ENCODE measurements at places on chromosomes 1 and 21.
A peak's percentile ranks its signal among the peaks of the same experiment; 100 is the strongest.

DNA sequence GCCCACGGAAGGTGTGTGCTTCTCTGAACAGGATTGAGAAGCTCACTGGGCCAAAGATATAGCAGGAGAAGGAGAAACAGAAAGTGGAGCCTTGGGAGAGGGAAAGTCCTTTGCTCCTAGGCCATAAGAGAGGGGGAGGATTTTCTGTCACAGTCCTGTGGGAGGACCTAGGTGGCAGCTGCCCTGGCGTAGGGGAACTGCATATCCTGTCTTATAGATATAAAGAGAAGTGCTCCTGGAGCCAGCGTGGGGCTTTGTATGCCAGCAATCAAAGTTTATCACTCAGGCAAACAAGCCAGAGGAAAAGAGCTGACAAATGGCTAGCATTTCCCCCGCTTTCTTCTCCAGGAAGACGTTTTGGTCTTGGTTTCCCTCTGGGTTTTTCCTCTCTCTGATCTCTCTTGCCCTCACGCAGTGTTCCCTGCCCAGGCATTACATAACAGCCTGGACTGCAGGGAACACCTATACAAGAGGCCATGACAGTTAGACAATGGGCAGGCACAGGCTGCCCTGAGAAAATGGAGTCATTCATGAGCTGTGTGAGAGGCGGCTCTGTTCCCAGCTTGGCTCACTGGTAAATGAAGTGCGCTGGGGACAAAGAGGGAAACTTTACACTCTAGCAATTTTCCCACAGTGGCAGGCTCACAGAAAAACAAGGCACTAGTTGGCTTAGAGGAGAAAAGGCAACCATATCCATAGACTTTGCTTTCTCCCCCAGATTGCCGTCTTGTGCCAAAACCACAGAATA is 52.5 kb upstream of the ZNF648 start:
- no peak for DNase-seq

DNA sequence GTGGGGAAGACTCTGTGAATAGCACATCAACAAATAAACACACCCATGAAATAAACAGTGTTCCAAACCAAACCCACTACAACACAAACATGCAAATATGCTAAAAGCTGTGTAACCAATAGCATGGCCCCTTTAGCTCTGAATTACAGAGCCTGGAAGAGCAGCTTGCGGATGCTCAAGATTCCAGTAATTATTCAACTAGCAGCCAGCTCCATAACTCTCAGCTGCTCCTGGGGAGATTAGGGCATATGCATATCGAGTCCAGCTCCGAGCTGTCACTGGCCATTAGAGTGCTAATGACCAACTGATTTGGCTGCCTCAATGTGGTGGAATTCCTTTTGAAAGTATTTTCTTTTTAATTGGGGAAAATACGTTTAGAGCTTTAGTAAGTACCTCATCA is 207.1 kb downstream of the HHAT start:
- DNase-seq: no peak

- no peak for DNase-seq
Measured at GRCh38 chr21:41362605-41363369, 960 bp downstream of the MX2 start.

- DNase-seq: no peak
Measured at GRCh38 chr1:231639819-231640218, 13.2 kb downstream of the DISC1 start.

- DNase-seq: peak; percentile 100
Measured at GRCh38 chr1:70509996-70510876, 99.2 kb downstream of the CTH start.

GRCh38 chr1:116733476-116734365 is 20.5 kb upstream of the CD2 start:
- no peak for DNase-seq

GRCh38 chr1:90781534-90781933 is 64.4 kb upstream of the BARHL2 start:
- DNase-seq: no peak

DNA sequence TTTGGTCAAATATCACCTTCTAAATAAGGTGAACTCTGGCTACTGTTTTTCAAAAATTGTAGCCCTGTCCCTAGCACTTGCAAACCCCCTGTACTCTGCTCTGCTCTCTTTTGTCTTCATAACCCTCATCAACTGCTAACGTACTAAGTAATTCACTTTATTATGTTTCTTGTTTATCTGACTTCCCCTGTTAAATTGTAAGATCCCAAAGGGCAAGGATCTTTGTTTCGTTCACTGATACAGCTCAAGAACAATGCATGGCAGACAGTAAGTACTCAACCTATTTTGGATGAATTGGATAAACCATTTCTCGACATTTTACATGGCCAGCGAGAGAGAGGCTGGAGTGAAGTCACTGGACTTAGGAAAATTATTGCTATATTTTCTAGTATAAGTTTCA is 46.9 kb downstream of the ATP5PF start:
- no peak for DNase-seq

- DNase-seq: peak; percentile 85
Measured at GRCh38 chr1:183223467-183223866, 37.4 kb downstream of the LAMC2 start.

- DNase-seq: no peak
Measured at GRCh38 chr1:227901906-227902640, 45.7 kb downstream of the WNT9A start.

GRCh38 chr21:25942135-25942534 is 207.4 kb downstream of the GABPA start:
- no peak for DNase-seq

- no peak for DNase-seq
Measured at GRCh38 chr1:173753830-173754229, 39.0 kb downstream of the KLHL20 start.

- DNase-seq: no peak
Measured at GRCh38 chr1:196607981-196608380, 259 bp downstream of the KCNT2 start.

GRCh38 chr1:28341591-28341990 is 12.8 kb downstream of the MED18 start:
- peak; percentile 66 for DNase-seq

DNA sequence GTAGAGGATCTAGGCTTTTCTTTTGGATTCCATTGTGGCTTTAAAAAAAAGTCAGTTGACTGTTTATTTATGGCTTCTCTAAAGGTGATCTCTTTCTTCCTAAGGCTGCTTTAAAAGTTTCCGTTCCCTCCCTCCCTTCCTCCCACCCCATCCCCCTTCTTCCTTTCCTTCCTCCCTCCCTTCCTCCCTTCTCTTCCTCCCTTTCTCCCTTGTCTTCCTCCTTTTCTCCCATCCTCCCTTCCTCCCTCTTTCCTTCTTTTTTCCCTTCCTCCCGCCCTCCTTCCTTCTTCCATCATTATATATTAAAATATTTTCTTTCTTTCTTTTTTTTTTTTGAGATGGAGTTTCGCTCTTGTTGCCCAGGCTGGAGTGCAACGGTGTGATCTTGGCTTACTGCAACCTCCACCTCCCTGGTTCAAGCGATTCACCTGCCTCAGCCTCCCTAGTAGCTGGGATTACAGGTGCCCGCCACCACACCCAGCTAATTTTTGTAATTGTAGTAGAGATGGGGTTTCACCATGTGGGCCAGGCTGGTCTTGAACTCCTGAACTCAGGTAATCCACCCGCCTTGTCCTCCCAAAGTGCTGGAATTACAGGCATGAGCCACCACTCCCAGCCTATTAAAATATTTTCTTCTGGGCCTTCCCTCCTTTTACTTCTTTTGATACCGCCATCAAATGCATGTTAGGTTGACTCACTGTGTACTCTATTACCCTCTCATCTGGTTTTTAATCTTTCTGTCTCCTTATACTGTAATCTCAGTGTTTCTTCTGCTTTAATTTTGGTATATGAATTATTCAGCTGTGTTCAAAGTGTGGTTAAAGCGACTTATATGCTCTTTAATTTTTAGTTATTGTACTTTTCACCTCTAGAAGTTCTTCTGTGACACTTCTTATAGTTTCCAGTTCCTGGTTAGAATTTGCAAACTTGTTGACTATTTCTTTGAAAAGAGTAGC is 59.2 kb upstream of the ATP5PO start:
- no peak for DNase-seq

- no peak for DNase-seq
Measured at GRCh38 chr1:201758499-201759050, 70.4 kb upstream of the IPO9 start.

GRCh38 chr1:115052454-115053083 is 22.9 kb downstream of the TSHB start:
- DNase-seq: peak; percentile 64

- no peak for DNase-seq
Measured at GRCh38 chr1:67814121-67814772, 19.0 kb downstream of the GNG12 start.

DNA sequence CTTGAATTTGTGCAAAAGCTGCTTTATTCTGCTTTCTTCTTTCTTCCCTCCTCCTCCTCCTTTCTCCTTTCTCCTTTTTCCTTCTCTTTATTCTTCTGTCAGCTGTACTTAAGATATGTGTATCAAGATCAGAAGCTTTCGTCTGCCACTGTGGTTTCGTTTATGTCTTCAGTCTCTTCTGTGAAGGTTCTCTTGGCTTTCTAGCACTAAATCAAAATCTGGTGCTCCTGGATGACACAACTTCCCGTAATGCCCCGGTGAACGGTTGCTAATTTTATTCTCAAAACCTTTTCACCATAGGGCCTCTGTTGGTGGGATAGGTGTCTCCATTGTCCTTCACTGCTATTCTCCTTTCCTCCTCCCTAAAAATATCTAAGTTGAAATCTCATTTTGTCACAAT is 5.0 kb downstream of the ATF6 start:
- DNase-seq: no peak

- peak; percentile 33 for DNase-seq
Measured at GRCh38 chr1:96492236-96492635, 229.3 kb upstream of the PTBP2 start.

- DNase-seq: no peak
Measured at GRCh38 chr1:52585474-52585873, 16.7 kb upstream of the GPX7 start.

DNA sequence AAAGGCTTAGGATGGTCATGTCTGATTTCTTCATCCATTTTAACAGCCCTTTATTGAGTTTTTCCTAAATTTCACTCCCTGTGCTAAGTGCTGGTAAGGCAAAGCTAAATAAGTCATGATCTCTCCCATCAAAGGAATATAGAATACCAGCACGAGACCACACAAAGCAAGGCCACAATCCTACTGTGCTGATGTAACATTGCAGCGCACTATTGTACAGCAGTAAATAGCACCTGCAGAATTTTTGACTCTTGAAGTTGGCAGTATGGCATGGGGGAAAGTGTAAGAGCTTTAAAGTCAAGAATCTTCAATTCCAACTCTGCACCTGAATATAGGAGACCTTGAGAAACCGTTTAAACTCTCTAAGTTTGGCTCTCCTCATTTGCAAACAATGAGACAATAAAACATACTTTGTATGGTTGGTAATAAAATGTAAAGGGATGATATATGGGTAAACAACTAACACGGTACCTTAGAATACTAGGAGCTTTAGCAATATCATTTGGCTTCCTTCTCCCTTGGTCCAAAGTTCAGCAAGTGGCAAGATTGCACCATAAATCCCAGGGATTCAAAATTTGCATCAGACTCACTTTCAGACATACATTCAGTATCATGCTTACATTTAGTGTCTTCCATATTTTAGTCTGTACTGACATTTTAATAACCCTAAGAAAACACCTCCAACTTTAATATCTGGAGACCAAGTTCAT is 132.9 kb upstream of the PRDX6 start:
- DNase-seq: no peak

DNA sequence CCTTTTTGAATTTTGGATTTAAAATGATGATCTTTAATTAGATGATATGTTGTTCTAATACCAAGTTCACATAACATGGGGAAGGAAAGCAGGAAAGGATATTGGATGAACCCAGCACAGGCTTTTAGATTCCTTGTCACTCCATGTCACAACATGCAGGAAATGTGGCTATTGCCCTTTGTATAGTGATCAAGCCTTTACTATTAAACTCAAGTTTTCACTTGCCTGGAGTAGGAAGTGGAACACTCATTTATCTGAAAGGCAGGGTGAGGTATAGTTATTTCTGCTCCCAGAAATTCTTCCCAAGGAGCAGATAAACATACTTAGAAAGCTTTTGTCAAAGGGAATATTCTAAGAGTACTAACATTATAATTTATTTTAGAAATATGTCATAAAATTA is 37.2 kb upstream of the BCAS2 start:
- no peak for DNase-seq

GRCh38 chr1:198361237-198361767 is 179.2 kb downstream of the ATP6V1G3 start:
- no peak for DNase-seq

DNA sequence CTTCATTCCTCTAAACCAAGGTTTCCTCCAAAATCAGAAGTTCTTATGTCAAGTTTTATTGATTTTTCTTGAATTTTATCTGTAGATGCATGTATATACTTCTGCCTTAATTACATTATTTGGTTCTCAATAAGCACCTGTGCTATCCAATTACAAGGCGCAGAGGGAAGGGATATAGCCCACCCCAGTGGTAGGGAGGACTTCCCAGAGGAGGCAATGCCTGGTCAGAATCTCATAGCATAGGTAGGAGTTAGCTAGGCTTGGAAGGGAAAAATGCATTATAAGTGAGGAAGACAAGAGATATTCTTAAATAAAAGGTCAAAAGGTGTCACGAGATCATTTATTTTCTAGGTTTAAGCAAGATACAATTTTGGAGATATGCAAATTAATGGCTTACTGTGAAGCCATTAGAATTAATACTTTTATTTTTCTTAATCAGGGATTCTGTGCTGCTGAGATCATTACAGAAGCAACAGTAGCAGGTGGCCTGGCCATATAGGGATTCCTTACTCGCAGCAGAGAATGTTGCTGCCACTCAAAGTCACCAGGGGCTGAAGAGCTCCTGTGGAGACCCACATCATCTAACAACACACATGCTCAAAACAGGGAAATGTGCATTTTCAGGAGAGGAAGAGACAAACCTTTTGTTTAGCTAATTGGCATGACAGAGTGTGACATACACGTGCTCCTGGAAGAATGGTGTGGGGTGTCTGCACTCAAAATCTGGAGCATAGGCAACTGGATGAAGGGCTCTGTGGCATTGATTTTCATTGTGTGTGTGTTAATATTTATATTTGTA is 178.3 kb downstream of the ATG4C start:
- DNase-seq: no peak

DNA sequence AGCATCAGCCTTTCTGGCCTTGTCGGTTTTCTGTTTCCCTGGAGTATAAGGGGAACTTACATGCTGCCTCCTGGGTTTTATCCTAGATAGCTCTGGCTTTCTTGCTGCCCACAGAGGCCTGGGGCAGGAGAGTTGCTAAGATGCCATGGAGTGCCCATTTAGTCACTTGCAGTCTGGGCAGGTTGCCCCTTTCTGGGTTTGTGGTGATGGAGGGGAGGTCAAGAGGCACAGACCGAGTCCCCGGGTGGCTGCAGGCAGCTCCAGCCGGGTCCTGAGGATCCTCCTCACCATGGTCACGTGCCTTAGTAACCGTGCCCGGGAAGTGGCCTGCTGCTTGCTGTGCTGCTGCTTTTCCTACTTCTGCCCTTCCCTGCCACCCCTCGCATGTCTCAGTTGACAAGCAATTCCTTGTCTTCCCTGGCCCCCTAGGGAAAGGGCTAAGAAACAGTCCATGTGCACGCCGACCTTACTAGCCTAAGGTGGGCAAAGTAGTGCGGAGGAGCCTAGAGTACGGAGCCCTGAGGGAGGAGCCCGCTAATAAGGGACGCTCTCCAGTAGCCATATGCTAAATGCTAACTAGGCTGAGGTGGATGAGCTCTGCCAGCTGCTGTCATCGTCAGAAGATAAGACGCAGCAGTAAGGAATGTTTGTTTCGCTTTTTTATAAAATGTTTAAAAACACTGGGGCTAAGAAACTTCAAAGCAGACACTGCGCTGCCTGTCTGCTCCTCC is 34.8 kb downstream of the CLCA1 start:
- DNase-seq: no peak
